ENCODE measurements at places on chromosomes 4 and X.

DNA sequence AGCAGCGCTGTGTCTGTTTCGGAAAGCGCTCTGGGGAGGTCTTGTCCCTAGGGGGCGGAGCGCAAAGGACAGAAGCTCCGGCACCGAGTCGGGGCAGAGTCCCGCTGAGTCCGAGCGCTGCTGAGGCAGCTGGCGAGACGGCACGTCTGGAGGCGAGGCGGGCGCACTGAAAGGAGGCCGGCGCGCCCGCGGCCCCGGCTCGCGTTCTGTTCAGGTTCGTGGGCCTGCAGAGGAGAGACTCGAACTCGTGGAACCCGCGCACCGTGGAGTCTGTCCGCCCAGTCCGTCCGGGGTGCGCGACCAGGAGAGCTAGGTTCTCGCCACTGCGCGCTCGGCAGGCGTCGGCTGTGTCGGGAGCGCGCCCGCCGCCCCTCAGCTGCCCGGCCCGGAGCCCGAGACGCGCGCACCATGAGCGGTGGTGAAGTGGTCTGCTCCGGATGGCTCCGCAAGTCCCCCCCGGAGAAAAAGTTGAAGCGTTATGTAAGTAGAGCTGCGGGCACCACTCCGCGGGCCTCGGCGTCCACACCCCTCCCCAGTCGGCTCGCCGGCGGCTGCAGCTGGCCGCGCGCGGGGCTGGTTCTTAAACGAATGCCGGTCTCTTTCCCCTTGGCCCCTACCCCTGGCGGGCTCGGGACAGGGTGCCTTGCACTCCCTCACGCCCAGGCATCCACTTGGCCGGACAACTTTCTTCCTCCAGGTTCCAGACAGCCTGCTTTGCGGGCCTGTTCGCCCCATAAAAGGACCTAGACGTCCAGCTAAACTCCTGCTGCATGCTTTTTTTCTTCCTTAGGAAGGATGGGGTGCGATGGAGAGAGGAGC lies at the start of gene GAB1:
Gene GAB1 (plus strand): TSS at position 96 of the 819 bp plus-strand sequence. CDS start 313 bp downstream, at position 409.
- peak; percentile 44 for DNase-seq

DNA sequence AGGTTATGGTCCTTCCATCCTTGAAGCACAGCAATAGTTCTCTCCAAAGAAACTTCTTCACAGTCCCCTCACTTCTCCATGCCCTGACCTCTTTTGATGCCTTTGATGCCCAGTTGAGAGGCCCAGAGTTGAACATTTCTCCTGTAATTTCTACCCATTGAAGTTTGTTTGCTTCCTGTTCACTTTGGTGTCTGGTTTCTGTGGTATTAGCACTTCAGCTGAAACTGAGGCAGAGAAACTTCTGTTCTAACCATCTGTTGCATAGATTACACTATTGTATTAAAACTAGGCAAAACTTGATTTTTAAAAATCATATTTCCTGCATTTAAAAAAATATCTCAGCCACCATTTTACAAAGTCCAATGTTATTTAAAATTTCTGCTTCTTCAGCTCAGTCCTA lies 89.8 kb upstream of the ADGRG2 start:
- DNase-seq: no peak

DNA sequence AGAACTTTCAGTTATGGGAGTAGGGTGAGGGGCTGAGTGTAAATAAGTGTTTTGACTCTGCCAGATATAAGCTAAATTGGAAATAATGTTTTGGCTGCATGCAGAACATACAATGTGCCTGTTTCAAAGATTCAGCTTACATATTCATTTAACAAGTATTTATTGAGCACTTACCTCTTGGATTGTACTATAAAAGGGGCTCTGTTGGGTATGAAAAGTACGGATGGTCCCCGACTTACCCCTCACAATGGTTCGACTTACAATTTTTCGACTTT lies 799 bp upstream of the AIFM1 start:
- no peak for DNase-seq

- no peak for DNase-seq
These were observed 7.6 kb upstream of the DUSP9 start for GRCh38 chrX:153639177-153640044.

- no peak for DNase-seq
These were observed 66.1 kb downstream of the TNIP2 start for GRCh38 chr4:2689825-2690700.
